Globus pallidus (tissue), 1 donor: ENCODE measurements at places on chromosomes 2 and 18.

DNA sequence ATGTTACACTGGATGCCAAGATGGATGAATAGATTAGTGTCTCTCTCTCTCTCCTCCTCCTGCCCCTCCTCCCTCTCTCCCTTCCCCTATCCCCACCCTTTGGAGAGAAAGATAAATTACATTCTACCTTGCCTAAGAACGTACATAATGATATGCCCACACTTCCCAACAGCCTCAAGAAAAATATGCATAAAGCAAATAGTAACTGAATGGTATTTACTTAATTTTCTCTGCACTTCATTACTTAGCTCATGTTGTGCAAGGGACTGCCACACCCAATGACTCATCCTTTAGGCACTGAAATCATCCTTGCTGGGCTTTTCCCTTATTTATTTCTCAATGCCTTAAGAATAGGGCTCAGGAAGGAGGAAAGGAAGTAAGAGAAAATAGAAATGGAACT is 137.3 kb upstream of the PID1 start:
- DNase-seq, result no peak

GRCh38 chr2:66714610-66715009 is 279.7 kb downstream of the MEIS1 start:
- DNase-seq, result no peak

DNA sequence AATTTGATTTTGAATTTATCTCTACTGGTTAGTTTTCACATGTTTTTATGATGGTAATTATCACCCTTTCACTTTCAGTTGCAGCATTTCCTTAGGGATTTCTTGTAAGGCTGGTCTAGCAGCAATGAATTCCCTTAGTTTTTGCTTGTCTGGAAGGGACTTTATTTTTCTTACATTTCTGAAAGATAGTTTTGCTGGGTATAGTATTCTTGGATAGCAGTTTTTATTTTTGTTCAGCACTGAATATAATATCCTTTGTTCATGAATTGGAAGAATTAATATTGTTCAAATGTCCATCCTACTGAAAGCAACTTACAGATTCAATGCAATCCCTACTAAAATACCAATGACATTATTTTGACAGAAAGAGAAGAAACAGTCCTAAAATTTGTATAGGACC is 30.2 kb downstream of the IL1RL2 start:
- DNase-seq, result no peak

DNA sequence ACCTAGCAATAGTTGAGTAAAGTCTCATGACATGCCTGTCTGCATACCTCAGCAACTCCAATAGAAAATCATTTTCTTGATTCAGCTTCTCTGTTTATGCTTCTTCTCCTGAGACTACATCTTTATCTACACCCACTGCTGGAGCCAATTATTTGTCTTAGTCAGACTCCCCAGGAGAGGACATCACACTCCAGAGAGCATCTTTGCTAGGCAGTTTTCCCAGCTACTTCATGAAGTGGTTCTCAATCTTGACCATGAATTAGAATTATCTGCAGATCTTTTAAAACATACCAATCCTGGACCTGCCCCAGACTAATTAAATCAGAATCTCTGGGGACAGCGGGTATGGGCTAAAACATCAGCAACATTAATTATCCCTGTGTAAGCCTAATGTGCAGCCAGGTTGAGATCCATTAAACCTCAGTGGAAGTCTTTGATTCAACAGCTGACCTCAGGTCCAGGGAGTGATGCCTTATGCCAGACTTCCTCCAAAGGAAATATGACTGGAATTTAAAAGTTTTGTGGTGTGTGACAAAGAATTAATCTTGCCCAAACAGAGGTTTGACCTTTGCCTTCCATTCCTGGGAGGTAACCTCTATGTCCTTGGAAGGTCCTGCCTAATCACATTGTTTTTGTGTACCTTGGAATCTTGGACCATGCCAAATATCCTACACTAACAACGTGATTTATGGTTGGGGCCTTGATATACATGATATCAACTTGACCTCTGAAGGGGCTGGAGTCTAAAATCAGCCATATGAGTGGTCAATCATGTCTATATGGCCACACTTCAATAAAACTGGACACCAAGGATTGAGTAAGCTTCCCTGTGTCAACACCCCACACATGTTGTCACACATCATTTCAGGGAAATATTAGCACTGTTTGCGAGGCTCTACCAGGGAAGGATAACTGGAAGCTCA is 99.3 kb upstream of the DNAJC10 start:
- DNase-seq, result no peak

- DNase-seq, result no peak
Measured at GRCh38 chr2:46850742-46851141, 64.9 kb downstream of the MCFD2 start.

DNA sequence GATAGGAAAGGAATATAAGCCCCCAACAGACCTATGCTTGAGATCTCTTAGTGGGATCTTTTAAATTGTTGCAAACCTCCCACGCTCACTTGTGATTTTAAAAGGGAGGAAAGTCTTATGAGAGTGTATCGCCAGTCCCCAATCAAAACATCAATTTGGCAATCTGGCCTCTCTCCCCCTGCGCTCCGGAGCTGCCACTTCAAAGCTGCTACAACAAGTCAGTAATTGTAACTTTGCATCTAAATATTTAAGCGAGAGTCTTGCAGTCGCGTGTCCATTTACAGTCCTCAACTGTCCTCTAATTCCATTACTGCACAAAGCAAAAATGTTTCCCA is 8.4 kb downstream of the PAX3 start:
- DNase-seq, result no peak

GRCh38 chr2:182015334-182016109 is 29.9 kb downstream of the PPP1R1C start:
- no peak for DNase-seq

DNA sequence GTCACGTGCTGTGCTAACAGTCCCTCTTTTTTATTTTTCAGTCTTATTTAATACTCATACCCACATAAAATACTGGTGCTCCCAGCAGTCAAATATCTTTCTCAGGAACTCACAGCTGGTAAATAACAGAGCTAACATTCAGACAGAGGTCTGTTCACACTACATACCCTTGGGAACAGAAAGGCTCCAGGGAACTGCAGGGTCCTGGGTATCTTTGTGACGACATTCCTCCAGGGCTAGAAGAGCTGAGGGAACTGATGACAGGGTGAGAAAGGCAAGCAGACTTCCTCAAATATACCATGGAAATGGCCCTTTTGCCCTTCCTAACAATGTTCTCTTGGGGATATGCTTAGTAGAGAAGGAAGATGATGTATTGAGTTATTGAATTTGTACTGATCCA is 19.3 kb downstream of the PDE6D start:
- no peak for DNase-seq

DNA sequence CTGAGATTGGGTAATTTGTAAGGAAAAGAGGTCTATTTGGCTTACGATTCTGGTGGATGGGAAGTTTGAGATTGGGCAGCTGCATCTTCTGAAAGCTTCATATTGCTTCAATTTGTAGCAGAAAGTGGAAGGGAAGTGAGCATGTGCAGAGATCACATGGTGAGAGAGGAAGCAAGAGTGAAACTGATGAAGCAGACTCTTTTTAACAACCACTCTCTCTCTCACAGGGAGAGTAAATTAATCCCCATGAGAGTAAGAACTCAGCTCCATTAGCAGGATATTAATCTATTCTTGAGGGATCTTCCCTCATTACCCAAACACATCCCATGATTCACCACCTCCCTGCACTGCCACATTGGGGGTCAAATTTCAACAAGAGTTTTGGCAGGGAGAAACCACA is 298.5 kb upstream of the CELF4 start:
- DNase-seq, result no peak

DNA sequence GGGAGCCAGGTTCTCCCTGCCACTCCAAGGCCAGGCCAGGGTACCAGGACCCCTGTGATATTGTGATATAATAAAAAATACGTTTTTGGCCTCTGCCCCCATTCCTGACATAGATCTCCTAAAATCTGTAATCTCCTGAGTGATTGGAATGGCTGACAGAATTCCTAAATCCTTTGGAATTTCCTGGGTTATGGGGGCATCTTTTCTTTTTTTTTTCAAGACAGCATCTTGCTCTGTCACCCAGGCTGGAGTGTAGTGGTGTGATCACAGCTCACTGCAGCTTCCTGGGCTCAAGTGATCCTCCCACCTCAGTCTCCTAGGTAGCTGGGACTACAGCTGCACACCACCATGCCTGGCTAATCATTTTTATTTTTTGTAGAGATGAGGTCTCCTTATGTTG is 26.2 kb upstream of the TUBB6 start:
- DNase-seq, result no peak

DNA sequence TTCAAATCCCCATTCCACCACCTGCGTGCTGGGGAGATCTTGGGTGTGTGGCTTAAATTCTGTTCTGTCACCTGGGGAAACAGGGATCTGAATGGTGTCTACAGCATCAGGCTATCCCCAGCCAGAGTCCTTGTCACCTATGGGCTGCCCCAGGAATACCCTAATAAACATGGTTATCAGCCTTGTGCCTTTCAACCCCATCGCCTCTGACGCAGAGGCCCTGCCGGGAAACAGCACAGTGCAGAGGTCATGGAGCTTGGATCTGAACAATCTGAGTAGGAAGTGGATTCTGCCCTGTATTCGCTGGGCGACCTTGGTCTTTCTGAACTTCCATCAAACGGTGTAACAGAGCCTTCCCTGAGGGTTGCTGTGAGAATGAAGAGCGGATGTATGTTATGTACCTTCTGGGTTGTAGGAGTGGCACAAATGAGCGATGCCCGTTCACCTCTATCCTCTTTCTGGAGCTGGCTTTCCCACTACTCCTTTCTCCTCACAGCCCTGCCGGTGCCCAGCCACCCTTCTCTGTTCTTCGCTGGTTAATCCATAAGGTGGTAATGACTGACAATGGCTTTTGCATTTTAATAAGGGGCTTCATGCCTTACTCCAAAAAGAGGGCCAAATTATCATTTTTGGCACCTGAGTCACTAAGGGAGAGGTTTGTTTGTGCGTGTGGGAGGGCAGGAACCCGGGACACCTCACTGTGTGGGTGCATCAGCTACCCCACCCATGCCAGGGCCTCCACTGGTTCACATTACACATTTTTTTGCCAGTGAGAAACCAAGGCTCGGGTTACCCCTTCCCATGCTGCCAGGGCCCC is 256.5 kb downstream of the MYCN start:
- no peak for DNase-seq

DNA sequence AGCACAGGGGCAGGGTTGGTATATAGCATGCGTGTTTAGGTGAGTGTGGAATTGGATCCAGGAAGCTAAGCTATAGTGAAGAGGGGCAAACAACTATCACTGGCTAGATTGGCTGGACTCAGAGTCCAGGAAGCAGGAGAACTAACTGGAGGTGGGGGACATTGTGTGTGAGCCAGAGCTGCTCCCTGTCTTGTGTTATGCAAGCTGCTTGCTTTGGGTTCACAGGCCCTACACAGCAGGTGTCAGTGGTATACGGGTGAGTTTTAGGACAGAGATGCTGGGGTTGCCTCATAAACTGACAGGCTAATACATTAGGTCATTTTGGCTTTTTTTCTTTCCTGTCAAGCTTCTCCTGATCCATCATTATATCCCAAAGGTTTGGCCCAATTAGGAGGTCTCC is 87.5 kb downstream of the CCDC85A start:
- DNase-seq, result no peak

- no peak for DNase-seq
Measured at GRCh38 chr2:82992968-82993367, 1466.1 kb downstream of the SUCLG1 start.

DNA sequence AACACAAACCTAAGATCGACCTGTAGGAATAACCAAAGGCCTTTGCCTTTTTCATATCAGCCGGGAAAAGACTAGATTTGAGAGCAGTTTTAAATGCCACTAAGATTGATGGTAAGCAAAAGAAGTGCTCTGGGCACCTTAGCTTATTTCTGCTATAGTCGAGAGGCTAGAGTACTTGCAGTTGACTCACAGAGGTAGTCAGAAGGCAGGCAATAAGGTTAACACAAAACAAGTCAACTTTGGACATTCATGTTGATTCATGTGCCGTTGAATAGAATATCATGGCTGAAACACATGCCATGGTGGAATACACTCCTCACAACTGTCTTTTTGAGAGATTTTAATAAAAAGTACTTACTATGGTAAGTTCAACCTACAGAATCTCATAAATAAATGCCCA is 507.6 kb downstream of the ZEB2 start:
- DNase-seq, result no peak

- peak; percentile 67 for DNase-seq
Measured at GRCh38 chr2:67846370-67847070, 216.3 kb downstream of the C1D start.

DNA sequence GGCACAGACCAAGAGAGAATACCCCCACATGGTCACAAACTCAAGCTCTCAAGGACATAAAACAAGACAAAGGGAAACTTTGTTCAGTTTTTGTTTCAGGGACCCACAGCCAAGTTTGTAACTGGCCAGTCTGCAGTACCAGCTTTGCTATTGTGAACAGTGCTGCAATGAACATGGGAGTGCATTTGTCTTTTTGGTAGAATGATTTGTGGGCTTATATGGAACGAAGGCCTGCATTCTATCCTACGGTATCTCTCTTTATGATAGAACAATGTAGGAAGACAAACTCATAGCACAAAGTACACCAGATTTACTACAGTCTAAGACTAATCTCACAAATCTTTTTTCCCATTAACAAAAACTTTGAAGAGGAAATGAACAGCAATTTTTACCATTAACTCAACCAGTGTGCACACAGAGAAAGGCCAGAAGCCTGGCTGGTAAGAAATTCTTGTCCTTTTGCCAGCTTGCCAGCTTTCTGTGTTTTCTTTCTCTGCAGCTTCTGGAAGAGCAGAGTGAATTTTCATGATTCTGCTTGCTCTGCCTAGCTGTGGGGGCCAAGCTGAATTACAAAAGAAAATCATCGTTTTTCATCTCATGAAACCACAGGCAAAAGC is 37.1 kb upstream of the FEZ2 start:
- peak; percentile 5 for DNase-seq

DNA sequence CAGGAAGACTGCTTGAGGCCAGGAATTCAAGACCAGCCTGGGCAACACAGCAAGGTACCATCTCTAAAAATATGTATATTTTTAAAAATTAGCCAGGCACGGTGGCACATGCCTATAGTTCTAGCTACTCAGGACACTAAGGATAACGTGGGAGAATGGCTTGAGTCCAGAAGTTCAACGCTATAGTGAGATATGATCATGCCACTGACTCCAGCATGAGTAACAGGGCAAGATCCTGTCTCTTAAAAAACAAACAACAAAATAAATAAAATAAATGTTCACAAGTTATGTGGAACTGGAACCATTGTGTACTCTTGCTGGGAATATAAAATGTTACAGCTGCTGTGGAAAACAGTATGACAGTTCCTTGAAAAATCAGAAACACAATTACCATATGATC is 47.2 kb downstream of the USP34 start:
- no peak for DNase-seq

GRCh38 chr18:6486764-6487426 is 72.2 kb upstream of the L3MBTL4 start:
- no peak for DNase-seq

DNA sequence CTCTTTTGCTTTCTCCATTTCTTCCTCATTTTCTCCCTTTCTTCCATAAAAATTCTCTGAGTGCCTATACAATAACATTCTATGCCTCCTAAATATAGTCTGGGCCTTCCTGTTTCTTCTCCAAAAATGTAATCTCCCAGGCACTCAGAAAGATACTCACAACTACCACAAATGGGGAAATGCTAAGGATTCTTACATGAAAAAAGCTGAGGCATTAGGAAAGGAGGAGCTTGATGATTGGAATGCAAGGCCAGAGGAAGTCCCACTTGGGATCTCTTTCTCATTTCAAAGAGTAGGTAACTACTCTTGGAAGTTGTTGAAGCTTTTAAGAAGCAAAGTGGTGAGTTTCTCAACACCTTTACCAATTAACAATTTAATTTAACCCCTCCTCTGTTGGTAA is 3.4 kb downstream of the VSNL1 start:
- DNase-seq, result no peak

- no peak for DNase-seq
Measured at GRCh38 chr2:175152242-175152641, 15.8 kb downstream of the ATF2 start.

- DNase-seq, result no peak
Measured at GRCh38 chr2:120203251-120204021, 19.8 kb downstream of the TMEM185B start.
